ENCODE measurements at places on chromosomes 1 and 21. TPM values are rescaled to one million over a fixed set of nuclear protein-coding genes. Genes with fewer than 3 reads are reported as not detected.

DNA sequence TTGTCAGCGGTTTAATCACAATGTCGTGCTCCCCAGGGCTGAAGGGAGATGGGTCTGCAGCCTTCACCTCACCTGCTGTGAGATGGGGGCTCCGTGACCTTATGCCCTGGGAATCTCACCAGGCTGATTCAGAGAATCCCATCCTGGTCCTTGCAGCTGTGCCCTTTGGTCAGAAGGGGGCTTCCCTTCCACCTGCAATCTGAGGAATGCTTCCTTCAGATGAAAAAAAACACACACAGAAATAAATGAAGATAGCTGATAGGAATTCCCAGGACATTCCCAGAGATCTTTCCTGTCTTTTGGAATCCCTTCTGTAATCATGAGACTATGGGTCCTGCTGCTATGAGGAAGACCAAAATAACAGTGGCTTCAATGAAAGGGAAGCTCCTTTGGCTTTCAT is 127.0 kb upstream of the VAMP3 start:
- H3K27me3 ChIP-seq = peaks cover 54% of the 10 kb centered on the region
- no peaks in the 10 kb centered on the region for H3K4me1 ChIP-seq
- no peak overlapping the region for H3K27ac ChIP-seq
- DNase-seq = no peak
- no peak overlapping the region for H3K4me3 ChIP-seq

DNA sequence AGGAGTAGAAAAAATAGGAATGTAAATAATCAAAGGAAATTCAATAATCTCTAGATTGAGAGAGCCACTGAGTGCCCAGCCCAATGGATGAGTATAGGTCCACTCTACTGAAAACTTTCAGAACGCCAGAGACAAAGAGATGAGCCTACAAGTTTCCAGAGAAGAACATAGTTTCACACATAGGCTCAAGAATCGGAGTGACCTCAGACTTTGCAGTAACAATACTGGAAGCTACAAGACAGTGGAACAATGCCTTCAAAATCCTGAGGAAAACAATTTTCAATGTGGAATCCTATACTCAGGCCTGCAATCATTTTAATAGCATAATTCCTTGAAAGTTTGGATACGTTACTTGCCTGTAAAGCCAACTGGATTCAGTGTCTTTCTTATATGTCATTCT is 11.0 kb downstream of the GJA4 start:
- H3K27me3 ChIP-seq = no peaks in the 10 kb centered on the region
- DNase-seq = no peak
- no peaks in the 10 kb centered on the region for H3K4me1 ChIP-seq
- H3K36me3 ChIP-seq = no peaks in the 10 kb centered on the region
- no peak overlapping the region for H3K27ac ChIP-seq
- H3K4me3 ChIP-seq = no peak overlapping the region

DNA sequence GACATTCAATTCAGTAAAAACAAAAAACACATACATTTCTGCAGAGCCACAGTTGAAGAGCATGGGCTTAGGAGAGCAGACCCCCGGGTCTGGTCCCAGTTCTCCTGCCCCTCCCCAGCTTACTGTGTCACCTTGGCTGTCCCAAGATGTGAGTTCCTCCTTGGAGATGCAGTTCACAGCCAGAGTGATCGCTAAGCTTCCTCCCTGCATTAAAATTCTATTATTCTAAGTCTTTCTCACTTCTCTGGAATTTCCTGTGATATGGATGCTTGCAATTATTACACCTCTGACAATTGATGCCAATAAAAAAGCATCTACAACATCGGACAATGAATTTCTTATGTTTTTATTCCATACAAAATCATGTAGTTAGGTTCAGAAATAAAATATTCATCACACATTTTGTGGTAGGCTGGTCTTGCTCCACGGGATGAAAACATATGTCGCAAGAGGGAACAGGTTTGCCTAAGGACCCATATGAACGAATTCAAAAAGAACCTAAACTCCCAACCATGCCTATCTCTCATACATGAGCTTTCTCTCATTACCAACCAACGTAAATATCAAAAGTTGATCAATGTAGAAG is 328.5 kb upstream of the RUNX1 start:
- H3K4me1 ChIP-seq = no peaks in the 10 kb centered on the region
- H3K27ac ChIP-seq = no peak overlapping the region
- H3K4me3 ChIP-seq = no peak overlapping the region
- no peaks in the 10 kb centered on the region for H3K27me3 ChIP-seq
- no peak for DNase-seq

- peak overlapping the region; percentile 95 for H3K4me3 ChIP-seq
- peak overlapping the region; percentile 66 for H3K27ac ChIP-seq
- H3K27me3 ChIP-seq = no peaks in the 10 kb centered on the region
Measured at GRCh38 chr1:92031281-92032110, 1.7 kb downstream of the EPHX4 start.

Gene DIRAS3
- not detected for total RNA-seq

GRCh38 chr1:6591222-6591621 is 11.4 kb downstream of the ZBTB48 start:
- DNase-seq = no peak
- H3K27me3 ChIP-seq = no peaks in the 10 kb centered on the region
- H3K36me3 ChIP-seq = no peaks in the 10 kb centered on the region
- H3K4me3 ChIP-seq = no peak overlapping the region
- H3K4me1 ChIP-seq = no peaks in the 10 kb centered on the region

DNA sequence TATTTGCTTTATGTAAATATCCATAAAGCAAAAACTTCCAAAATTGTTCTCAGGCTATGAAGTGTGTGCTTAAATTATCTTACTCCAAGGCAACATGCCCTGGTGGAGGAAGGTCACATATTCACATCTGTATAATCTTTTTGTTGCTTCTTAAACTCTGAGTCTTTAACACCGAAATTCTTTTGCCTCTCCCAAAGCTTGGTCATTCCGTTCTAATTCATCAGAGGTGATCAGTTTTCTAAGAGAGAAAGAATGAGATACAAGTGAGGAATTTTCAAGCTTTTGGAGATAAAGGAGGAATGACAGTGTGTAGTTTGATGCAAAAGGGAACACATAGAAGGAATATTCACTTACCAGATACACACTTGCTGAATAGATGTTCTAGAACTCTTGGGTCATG is 561.7 kb downstream of the LTN1 start:
- H3K4me3 ChIP-seq = no peak overlapping the region
- no peaks in the 10 kb centered on the region for H3K4me1 ChIP-seq
- DNase-seq = no peak
- no peaks in the 10 kb centered on the region for H3K36me3 ChIP-seq
